ENCODE measurements at places on chromosomes 5 and 9. TPM values are rescaled to one million over a fixed set of nuclear protein-coding genes. Genes with fewer than 3 reads are reported as not detected.
A peak's percentile ranks its signal among the peaks of the same experiment; 100 is the strongest.

DNA sequence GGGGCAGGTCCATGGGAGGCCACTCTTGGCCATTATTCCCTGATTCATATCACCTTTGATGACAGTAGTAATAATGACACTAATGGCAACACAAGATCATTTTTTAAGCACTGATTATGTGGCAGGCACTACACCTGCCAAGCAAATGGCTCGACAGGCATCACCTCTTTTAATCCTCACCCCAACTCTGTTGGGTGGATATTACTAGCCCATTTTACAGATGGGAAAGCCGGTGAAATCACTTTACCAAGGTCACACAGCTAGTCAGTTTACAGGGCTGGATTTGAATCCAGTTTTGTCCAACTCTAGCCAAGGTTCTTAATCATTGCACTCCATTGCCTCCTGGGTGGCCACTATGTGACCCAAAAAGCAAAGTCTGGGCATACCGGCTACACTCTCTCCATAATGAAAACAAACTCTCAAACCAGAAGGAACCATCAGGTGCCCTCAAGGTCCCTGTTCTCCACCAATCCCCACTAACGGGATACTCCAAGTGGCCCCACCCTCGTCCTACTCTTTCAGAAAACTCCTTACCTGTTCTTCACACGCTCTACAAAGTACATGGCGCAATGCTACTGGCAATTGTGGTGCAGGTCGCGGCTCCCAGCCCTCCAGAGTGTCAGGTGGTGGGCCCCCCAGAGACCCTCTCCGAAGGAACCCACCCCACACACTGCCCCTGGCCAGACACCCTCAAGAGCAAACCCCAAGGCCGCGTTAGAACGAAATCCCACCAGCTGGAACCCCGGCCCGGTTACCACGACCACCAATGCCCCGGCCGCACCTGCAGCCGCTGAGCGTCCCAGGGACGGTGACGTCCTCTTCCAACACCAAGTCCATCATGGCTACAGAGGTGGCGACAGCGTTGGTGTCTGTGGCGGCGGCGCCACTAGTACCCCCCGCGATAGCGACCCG, 572 bp downstream of the CDK5RAP2 start:
- peak; percentile 49 for DNase-seq

GRCh38 chr9:123091459-123091858, 58.0 kb downstream of the GPR21 start:
- DNase-seq, result no peak

Gene PCDHA9
- not detected for total RNA-seq

GRCh38 chr9:108181441-108181840, 674.3 kb downstream of the ACTL7B start:
- DNase-seq, result no peak

GRCh38 chr5:147893820-147894219, 12.5 kb downstream of the C5orf46 start:
- no peak for DNase-seq

DNA sequence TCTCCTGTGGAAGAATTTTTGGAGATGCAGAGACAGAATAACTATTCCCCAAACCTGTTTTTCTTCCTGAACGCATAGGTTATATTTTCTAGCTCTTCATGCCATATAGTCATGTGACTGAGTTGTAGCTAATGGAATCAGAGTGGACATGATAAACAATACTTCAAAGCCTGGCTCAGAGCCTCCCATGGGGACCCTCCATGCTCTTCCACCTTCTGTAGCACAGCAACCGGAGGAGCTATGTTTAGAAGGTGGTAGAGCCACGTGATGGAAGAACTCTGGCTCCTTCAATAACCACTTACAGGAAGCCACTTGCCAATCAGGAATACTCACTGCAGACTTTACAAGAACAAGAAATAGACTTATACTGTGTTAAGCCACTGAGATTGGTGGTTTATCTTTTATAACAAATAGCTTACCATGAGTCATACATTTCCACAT, 39.2 kb downstream of the NADK2 start:
- DNase-seq, result peak; percentile 41

DNA sequence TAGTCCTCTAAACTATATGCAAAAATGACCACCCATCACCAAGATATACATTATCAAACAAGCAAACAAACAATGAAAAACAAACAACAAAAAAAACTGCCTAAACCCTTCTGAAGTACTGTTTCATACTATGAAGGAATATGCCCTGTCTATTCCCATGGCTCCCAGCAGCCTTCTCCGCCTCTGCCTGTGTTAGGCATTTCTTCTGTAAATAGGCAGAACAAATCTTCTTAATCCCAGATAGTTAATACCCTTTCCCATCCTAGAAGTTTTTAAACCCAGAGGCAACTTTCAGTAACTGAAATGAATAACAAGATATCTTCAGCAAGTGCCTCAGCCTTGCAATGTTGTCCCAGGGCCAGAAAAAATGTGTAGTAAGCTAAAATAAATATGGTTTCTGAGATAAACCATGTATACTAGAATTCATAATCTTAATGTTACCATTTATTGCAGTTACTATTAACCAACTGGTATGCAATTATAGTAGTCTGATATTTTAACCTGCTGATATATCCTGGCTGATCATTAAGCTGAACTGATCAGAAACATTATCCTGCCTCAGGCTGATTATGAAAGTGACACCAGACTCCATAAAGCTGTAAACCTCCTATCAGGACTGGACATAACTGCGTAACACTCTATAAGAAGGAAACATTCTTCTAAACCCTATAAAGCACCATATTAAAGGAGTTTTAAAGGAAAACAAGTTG, 68.5 kb downstream of the ANKRD31 start:
- DNase-seq, result no peak

All from GM23248 (cell line).